Cerebellar cortex (tissue), 1 donor: ENCODE measurements at places on chromosomes 11 and 22.

- DNase-seq, result peak; percentile 82
Measured at GRCh38 chr11:123111465-123111864, 49.5 kb upstream of the HSPA8 start.

DNA sequence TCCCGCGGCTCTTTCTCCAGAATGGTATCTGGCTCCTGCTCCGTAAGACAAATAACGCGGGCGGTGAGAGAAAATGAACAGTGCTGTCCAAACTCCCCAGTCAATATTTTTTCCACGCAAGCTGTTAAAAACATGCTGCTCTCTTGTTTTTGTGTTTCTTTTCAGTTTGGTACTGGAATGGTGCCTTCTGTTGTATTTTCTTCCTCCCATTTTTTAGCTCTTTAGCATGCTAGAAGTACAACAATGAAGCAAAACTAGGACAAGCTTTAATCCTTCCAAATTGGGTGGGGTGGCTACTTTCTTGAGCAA lies 599 bp upstream of the PPP2R1B start:
- DNase-seq, result no peak

DNA sequence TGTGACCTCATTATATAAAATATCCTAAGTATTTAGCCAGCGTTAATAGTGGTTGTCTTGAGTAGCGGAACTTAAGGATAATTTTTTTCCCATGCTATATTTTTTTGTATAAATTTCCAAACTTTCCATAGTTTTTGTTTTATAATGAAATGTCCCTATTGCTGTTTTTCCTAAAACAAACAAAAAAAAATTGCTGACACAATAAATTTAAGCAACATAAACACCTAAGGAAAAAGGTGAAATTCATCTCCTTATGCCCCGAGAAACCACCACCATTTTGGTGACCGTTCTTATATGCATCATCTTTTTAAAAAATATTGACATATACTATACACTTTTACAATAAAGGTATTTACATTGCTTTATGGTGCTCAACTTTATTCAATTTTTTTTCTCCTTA lies 708.8 kb upstream of the ANO5 start:
- no peak for DNase-seq

DNA sequence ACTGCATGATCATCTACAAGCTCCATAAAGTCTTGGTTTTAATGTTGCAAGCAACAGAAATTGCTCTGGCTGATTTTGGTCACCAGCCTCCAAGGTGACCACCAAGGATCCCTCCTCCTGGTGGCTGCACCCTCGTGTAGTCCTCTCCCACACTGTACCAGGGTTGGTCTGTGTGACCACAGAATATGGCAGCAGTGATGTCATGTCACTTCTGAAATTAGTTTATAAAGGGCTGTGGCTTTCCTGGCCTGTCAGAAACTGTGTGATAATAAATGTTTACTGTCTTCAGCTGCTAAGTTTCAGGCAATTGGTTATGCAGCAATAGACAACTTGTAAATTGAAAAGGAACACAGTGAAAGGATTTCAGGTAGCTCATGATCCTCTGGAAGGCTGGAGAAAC lies 5.3 kb upstream of the PRDM11 start:
- DNase-seq, result no peak

GRCh38 chr11:74366576-74366975 lies 31.7 kb downstream of the PGM2L1 start:
- no peak for DNase-seq

- no peak for DNase-seq
Measured at GRCh38 chr22:38027487-38027886, 29.7 kb upstream of the PICK1 start.

DNA sequence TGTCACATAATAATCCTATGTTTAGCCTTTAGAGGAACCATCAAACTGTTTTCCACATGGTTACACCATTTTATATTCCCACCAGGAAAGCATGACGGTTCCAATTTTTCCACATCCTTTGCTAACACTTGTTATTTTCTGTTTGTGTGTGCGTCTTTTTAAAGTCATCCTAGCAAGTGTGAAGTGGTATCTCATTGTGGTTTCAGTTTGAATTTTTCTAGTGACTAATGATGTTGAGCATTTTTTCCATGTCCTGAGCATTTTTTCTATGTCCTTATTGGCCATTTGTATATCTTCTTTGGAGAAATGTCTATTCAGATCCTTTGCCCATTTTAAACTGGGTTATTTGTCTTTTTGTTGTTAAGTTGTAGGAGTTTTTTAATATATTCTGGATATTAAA lies 53.7 kb upstream of the DEPDC7 start:
- DNase-seq, result no peak

DNA sequence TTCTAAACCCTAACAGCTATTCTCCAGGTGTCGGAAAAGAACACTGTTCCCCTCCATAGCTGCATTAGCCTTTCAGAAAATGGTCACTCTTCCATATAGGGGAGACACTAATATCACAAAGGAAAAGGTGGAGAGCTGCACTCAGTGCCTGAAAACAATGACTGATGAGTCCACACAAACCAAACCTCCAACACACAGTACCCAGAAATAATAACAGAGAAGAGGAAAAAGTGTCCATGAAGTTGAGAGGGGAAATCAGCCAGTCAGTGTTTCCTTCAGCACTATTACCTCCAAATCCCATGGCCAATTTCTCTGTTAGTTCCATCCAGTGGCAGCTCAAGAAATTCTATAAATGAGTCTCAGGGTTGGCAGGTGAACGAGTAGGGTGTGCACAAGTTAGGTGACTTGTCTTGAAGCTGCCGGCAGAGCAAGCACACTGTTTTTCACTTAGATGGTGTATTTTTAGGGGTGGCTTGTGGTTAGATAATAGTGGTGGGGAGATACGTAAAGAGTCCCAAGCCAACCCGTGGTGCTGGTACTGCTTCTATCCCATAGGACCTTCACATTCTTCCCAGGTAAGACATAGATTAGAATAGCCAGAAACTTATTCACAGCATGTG lies 84.5 kb upstream of the CHRM4 start:
- DNase-seq, result no peak

DNA sequence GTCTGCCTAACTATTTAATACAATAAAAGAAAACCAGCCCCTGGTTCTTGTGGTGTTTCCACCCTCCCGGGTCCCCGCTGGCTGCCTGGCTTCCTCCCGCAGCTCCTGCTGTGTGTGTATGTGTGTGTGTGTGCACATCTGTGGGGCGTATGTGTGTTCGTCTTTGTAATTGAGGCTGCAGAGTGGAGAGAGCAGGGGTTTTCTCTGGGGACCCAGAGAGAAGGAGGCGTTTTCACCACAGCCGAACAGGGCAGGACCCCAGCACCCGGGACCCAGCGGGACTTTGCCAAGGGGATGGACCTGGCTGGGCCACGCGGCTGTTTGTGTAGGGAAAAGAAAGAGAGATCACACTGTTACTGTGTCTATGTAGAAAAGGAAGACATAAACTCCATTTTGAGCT lies 42.7 kb downstream of the IGLL1 start:
- no peak for DNase-seq

DNA sequence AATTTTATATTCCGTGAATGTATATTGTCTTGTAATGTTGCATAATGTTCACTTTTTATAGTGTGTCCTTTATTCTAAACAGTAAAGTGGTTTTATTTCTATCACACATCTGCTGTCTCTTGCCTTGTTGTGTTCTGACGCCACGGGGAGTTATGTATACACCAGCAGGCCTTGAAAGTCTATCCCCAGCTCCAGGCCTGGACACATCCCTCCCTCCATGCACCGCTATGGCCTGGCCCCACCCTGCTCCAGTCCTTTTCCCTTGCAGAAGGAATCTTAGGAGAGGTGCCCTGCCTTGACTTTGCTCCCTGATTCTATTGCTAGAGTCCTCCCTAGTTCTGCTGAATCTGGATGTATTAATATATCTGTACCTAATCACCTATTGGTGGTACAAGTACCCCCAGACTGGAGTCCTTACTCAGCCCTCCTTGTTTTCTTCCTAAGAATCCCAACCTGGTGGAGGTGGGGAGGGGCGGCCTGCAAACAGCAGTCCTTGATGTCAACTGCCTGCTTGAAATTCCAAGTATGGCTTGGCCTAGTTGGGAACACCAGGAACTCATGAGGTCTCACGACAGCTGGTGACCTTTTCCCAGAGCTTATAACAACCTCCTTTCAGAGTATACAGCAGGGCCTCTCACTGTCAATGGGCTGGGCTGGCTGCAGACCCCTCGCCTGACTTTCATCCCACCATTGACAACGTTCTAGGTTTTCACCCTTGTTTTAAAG lies 61.6 kb downstream of the TIMP3 start:
- no peak for DNase-seq

- no peak for DNase-seq
Measured at GRCh38 chr11:36540998-36541397, 26.8 kb upstream of the RAG1 start.

DNA sequence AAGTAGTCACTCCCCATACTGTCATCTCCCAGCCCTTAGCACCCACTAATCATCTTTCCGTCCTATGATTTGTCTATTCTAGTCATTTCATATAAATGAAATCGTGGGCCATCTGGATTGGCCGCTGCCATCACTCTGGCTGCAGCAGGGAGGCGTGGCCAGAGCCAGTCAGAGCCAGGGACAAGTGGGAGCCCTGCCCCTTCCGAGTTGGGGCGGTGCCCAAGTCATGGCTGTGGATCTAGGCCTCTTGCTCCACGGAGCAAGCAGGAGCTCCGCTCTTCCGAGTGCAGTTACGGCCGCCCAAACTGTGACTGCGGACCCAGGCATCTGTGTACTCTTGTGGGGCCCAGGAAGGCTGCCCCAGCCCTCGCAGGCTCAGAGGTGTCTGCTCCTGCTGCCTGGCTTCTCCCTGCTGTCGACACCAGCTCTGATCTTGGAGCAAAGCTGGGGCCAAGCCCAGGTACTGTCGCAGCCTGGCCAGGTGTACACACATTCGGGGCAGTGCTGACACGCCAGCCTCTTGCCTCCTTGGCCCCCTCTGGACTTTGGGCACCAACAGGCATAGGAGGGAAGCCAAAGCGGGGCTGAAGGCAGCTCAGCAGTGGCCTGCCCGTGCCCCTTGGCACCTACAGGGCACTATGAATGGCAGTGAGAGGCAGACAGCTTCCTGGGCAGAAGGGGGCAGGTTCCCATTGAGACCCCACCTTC lies 8.4 kb downstream of the MRPL48 start:
- DNase-seq, result peak; percentile 80

- no peak for DNase-seq
Measured at GRCh38 chr11:129749141-129749540, 66.5 kb upstream of the TMEM45B start.

- DNase-seq, result no peak
Measured at GRCh38 chr11:57425565-57426438, 1.1 kb downstream of the SLC43A3 start.

GRCh38 chr11:75214411-75214821 lies 26.2 kb upstream of the TPBGL start:
- DNase-seq, result peak; percentile 41

- no peak for DNase-seq
Measured at GRCh38 chr11:11500744-11501487, 120.9 kb downstream of the GALNT18 start.

DNA sequence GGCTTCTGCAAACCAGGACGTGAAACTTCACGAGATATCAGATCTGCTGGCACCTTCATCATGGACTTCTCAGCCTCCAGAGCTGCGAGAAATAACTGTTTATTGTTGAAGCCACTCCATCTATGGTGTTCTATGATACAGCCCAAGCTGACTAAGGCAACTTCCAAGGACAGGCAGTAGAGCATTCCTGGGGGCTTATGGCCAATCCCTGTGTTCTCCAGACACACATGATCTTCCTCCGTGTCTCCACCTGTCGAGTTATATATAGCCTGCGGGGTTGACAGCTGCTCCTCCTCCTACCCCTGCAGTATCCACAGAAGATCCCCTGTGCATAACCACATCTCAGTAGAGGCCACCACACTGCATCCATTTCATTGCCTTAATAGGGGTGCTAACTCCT lies 11.0 kb downstream of the TP53AIP1 start:
- DNase-seq, result no peak

GRCh38 chr11:95516786-95517185 lies 272.8 kb downstream of the FAM76B start:
- DNase-seq, result no peak

- DNase-seq, result no peak
Measured at GRCh38 chr22:29765905-29766631, 739 bp downstream of the ZMAT5 start.

GRCh38 chr11:44944181-44944852 lies 6.4 kb downstream of the TP53I11 start:
- DNase-seq, result peak; percentile 78

DNA sequence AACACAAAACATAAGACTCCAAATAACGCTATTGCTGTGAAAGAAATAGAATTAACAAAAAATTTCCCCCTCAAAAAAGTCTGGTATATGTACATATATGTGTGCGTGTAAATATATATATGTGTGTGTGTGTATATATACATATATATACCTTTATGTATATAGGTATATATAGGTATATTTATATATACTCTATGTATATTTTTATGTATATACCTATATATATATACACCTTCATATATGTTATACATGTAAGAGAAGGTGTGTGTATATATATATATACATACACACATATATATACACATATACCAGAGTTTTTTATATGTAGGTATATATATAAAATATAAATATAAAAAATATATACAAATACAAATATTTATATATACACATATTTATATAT lies 199.2 kb downstream of the RAB38 start:
- no peak for DNase-seq

DNA sequence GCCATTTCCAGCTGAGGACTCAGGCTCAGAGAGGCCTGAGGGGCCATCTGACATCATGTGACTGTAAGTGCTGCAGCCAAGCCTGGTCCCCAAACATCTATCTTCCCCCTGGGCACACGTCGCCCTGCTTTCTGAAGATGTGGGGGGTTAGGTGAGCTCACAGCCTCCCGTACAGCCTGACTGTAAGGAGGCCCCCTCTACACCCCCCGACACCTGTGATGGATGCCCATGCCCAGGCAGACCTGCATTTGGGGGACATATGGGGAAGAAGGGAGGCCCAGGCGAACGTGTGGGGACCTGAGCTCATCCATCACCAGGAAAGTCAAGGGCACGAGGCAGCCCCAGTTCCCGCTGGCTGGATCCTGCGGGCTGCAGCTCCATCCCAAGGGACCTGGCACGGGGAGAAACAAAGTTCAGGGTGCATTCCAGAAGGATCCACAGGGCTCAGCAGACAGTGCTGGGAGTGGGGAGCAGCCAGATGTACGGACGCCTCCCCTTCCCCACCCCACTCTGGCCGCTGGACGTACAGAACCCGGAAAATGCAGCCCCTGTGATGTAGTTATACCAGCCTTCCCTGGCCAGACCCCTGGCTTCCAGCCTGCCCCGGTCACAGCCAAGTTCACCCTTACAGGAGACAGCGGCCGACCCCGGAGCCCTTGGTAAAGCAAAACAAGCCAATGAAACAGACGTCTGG lies 1431.4 kb downstream of the BRD1 start:
- no peak for DNase-seq

- DNase-seq, result peak; percentile 12
Measured at GRCh38 chr11:63212742-63213141, 30.7 kb downstream of the SLC22A25 start.

GRCh38 chr11:2314525-2315394 lies 12.9 kb downstream of the TSPAN32 start:
- DNase-seq, result peak; percentile 6
